Stimulated activated CD4-positive, alpha-beta T cell treated with anti-CD3 and anti-CD28 coated beads, Interleukin-1b, Interleukin-23, amount 100 ng/mL, for 48 hours (primary cell): ENCODE measurements at places on chromosomes 12 and 14.

- DNase-seq, result no peak
Observed at GRCh38 chr12:65825507-65826352, 1.4 kb downstream of the HMGA2 start.

- peak; percentile 3 for DNase-seq
Observed at GRCh38 chr12:12985817-12986408, 14.2 kb downstream of the HEBP1 start.

DNA sequence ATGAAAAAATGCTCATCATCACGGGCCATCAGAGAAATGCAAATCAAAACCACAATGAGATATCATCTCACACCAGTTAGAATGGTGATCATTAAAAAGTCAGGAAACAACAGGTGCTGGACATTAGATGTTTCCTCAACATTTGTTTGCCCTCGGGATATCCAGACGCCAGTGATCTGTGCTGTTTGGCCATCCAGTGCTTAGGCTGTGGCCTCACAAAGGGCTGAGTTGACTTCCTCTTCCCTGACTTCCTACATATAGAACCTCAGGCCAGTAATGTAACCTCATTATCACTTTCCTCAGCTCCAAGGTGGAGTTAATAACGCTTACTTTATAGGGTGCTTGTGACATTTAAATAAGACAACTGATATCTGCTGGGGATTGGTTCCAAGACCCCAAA lies 51.8 kb downstream of the SLC15A5 start:
- DNase-seq, result no peak

GRCh38 chr14:33959692-33960151 lies 8.8 kb upstream of the EGLN3 start:
- no peak for DNase-seq

DNA sequence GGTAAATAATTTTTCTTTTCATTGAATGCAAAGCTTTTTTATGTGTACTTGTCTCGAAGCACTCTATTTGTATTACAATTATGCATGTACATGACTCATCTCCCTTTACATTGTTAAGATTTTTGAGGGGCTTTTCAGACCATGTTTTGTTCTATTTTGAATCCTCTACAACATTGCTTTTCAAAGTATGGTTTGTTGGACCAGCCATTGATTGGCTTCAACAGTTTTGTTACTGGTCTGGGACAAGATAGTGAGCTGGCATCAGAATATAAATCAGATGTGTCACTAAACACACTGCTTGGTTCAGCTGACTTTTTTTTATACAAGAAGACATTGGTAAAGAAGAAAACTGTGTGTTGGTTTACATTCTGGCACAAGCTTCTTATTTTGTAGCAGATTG lies 122.3 kb downstream of the MON2 start:
- DNase-seq, result no peak

- no peak for DNase-seq
Observed at GRCh38 chr14:66249544-66249943, 236.6 kb upstream of the CCDC196 start.

DNA sequence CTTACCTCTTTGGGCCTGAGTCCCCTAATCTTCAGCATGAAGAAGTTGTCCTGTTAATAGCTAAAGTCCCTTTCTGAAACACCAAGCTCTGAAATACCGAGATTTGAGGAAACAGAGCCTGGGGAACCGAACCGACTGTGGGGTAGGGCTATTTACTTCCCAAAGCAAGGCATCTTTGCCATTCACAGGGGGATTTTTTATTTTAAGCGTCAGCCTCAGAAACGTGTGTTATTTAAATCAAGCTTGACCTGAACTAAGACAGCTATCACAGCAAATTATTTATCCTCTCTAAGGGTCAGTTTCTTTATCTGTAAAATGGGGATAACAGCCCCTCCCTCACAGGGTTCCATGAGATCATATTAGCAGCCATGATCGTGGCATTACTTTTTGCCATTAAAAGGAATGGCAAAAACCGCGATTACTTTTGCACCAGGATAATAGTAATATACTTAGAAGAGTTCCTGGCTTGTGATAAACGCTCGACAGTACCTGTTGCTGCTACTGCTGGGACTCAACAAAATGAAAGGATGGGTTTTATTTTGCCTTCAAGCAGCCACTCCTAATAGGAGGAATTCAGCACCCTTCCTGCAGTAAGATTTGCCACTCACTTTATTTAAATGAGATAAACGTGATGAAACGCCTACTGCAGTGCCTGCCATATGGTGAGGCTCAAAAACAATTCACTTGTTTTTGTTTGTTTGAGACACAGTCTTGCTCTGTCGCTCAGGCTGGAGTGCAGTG lies 1.3 kb upstream of the CORO1C start:
- DNase-seq, result no peak

- DNase-seq, result no peak
Observed at GRCh38 chr14:93320489-93320888, 12.3 kb downstream of the BTBD7 start.

GRCh38 chr12:27915536-27915935 lies 57.0 kb downstream of the PTHLH start:
- DNase-seq, result no peak

- DNase-seq, result no peak
Observed at GRCh38 chr12:48794870-48795269, 6.0 kb upstream of the ADCY6 start.

GRCh38 chr12:6632026-6632983 lies 3.5 kb downstream of the LPAR5 start:
- peak; percentile 44 for DNase-seq

DNA sequence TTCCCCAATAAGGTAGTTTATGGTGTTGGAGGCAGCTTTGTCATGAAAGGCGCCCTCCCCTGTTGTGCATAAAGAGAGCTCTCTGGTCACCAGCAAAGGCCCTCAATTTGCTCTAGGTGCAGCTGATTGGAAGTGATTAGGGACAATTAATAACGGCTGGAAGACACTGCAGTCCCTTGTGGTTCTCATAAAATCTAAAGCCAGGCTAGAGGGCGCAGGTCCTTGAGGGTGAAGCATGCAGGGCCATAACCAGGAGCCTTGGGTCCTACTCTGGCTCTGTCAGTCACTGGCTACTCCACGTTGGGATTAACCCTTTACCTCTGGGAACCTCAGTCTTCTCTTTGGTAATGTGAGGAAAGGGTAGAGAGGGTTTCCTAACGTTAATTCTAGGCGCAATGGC lies 1.9 kb downstream of the DAAM1 start:
- DNase-seq, result no peak

- DNase-seq, result no peak
Observed at GRCh38 chr12:49564686-49565405, 3.1 kb downstream of the MCRS1 start.

GRCh38 chr12:95515197-95515596 lies 36.1 kb downstream of the USP44 start:
- DNase-seq, result no peak

DNA sequence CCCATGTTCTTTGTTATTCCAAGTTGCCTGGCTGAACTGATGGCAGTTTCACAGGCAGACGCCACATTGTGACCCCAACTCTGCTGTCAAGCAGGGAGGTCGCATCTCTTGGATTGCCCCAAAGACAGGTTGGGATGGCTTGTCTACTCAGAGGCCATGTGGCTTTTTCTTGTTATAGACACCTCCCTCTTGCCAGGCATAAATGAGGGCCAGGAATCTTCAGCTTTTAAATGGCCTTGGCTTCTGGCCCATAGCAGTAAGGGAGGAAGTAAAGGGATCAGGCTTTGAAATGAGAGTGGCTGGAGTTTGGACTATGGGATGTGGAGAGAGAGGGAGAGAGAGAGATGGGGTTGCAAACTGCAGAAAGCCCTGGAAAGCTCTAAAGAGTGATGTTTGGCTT lies 215.0 kb downstream of the TBX5 start:
- no peak for DNase-seq
